ENCODE measurements at places on chromosomes 2 and 18.

GRCh38 chr2:15704788-15705115 is 113.1 kb downstream of the DDX1 start:
- no peak for DNase-seq

DNA sequence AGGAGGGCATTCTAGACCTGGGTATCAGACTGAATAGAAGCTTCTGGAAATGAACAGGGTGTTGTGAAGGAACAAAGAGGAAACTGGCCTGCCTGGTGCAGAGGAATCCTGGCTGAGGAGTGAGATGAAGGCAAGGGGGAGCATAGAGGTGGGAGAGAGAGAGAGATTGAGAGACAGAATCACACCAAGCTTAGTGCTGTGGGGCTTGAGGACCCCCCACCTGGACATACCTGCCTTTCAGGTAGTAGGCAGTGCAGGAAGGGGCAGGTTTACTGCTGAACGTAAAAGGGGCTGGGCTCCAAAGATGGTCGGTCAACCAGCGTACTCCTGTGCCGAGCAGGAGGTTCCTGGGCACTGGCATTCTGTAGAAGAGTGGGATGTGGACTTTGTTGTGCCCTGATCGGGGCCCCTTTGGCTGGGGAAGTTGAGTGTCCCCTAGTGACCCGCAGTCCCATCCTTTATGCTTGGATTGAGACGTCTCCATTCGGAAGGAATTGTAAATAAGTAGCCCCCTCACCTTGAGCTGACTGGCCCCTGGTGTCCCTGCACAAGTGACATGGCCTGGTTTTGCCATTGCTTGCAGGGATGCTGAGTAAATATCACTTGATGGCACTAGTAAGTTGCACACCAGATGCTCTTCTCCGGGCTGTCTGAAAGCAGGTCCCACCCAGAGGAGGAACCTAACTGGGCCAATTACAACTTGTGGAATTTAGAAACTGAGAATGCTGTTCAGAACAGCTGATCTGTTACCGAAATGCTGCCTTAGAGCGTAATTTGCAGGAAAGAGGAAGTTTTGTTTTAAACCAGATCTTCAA is 1.4 kb downstream of the UBE2F start:
- DNase-seq = peak; percentile 32

DNA sequence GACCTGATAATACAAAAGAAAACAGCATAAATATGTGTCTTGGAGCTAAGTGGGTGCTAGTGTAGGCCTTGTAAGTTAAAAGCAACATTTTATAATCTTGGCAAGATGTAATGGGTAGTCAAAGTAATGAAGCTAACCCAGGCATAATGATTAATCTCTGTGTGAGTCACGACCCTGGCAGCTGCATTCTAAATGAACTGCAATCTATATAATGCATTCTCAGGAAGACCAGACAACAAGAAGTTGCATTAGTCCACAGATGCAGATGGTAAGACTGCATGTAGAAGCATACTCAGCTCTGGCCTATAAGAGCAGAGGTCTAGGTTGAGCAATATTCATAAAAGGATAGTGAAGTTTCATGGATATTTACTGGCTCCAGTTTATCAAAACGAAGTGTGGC is 85.6 kb upstream of the ETAA1 start:
- DNase-seq = no peak

GRCh38 chr2:43068041-43068533 is 158.3 kb downstream of the ZFP36L2 start:
- DNase-seq = no peak

- no peak for DNase-seq
These were observed 304.7 kb upstream of the SYT4 start for GRCh38 chr18:43581936-43582519.

Data from stimulated activated CD8-positive, alpha-beta memory T cell treated with anti-CD3 and anti-CD28 coated beads, Interleukin-7, amount 100 ng/mL, for 48 hours (primary cell).